MCF 10A (cell line): ENCODE measurements at places on chromosomes 11 and 22. TPM values are rescaled to one million over a fixed set of nuclear protein-coding genes. Genes with fewer than 3 reads are reported as not detected.

GRCh38 chr11:67534070-67534679 lies 10.9 kb upstream of the CABP2 start:
- H3K4me1 ChIP-seq, result peaks cover 5% of the 10 kb centered on the region
- H3K4me3 ChIP-seq, result no peak overlapping the region
- DNase-seq, result peak; percentile 44

GRCh38 chr11:2099516-2100349 lies 39.5 kb downstream of the IGF2 start:
- H3K27me3 ChIP-seq, result peaks cover 20% of the 10 kb centered on the region
- no peak overlapping the region for H3K27ac ChIP-seq
- no peak overlapping the region for H3K4me3 ChIP-seq
- peaks cover 16% of the 10 kb centered on the region for H3K4me1 ChIP-seq
- DNase-seq, result peak; percentile 81

DNA sequence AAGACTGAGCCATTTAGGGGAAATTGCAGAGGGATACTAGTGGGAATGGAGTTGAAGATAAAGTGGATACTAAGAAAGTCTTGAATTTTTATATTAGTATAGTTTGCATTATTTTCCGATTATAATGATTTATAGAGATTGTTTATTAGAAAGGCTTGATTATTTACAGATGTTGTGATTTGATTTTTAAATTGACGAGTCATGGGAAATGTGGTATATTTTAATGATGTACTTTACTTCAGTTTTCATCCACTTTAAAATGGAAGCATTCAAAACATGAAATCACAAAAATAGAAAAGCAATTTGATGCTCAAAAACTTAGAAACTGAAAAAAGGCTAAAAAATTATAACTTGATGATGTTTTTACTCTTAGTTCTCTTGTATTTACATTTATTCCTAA lies 21.2 kb downstream of the USP47 start:
- H3K4me1 ChIP-seq, result peaks cover 33% of the 10 kb centered on the region
- H3K27ac ChIP-seq, result no peak overlapping the region
- no peaks in the 10 kb centered on the region for H3K27me3 ChIP-seq
- no peaks in the 10 kb centered on the region for H3K36me3 ChIP-seq
- DNase-seq, result no peak

- no peaks in the 10 kb centered on the region for H3K36me3 ChIP-seq
- H3K27me3 ChIP-seq, result no peaks in the 10 kb centered on the region
- H3K27ac ChIP-seq, result no peak overlapping the region
- H3K4me1 ChIP-seq, result no peaks in the 10 kb centered on the region
These were observed 559.1 kb downstream of the FAM181B start for GRCh38 chr11:82174610-82175009.

- no peak overlapping the region for H3K4me3 ChIP-seq
- no peak overlapping the region for H3K27ac ChIP-seq
- H3K4me1 ChIP-seq, result no peaks in the 10 kb centered on the region
- no peaks in the 10 kb centered on the region for H3K27me3 ChIP-seq
These were observed 12.6 kb upstream of the SPON1 start for GRCh38 chr11:13949876-13950275.

GRCh38 chr11:65204143-65204542 lies 22.4 kb downstream of the CAPN1 start:
- peaks cover 85% of the 10 kb centered on the region for H3K36me3 ChIP-seq
- no peaks in the 10 kb centered on the region for H3K27me3 ChIP-seq
- H3K4me3 ChIP-seq, result no peak overlapping the region
- no peak overlapping the region for H3K27ac ChIP-seq
- no peaks in the 10 kb centered on the region for H3K4me1 ChIP-seq
- DNase-seq, result no peak

- H3K27me3 ChIP-seq, result no peaks in the 10 kb centered on the region
- peak within 1 kb of the TSS; percentile 96 for H3K4me3 ChIP-seq
- peak; percentile 79 for DNase-seq
- H3K27ac ChIP-seq, result peak within 1 kb of the TSS; percentile 100
- peaks cover 36% of the 10 kb centered on the region for H3K4me1 ChIP-seq
These were observed at the start of gene UFD1 for GRCh38 chr22:19478901-19479354. TSS of gene UFD1 (minus strand) at chr22:19479193. CDS start at chr22:19479085, 108 bp downstream.

The BEST1 gene
- total RNA-seq, result 2.5 and 3.2 TPM in 2 replicates

The RCOR2 gene
- total RNA-seq, result 0.15 TPM in 1 of 2 replicates, not detected in the other

The DRICH1 gene
- not detected in 2 replicates for total RNA-seq

The OR4C46 gene
- not detected in 2 replicates for total RNA-seq

The PRR33 gene
- total RNA-seq, result not detected in 2 replicates
